ENCODE measurements at places on chromosomes 7 and 10.
A peak's percentile ranks its signal among the peaks of the same experiment; 100 is the strongest.

- DNase-seq = peak; percentile 96
Measured at GRCh38 chr7:2523941-2524807, 4.6 kb downstream of the LFNG start.

- DNase-seq = no peak
Measured at GRCh38 chr7:50544992-50545391, 20.2 kb downstream of the DDC start.

DNA sequence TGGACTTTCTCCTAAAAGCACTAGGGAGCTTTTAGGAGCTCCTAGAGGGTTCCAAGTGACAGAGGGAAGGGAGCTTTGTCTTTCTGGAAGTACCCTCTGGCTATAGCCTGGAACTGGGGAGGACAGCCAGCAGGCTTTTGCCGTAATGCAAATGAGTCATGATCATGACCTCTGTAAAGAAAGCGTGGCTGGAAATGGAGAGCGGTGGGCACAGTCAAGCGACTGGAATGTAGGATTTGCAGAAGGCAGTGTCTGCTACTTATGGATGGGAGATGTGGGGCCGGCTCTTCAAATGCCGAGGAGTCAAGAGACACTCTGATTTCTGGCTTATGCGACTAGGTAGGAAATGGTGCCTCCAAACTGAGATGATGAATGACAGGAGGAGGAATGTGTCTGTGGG lies 34.6 kb upstream of the PLPP4 start:
- no peak for DNase-seq

- no peak for DNase-seq
Measured at GRCh38 chr10:52703898-52704297, 68.7 kb downstream of the MBL2 start.

- peak; percentile 31 for DNase-seq
Measured at GRCh38 chr10:104824380-104825006, 183.4 kb downstream of the SORCS3 start.

DNA sequence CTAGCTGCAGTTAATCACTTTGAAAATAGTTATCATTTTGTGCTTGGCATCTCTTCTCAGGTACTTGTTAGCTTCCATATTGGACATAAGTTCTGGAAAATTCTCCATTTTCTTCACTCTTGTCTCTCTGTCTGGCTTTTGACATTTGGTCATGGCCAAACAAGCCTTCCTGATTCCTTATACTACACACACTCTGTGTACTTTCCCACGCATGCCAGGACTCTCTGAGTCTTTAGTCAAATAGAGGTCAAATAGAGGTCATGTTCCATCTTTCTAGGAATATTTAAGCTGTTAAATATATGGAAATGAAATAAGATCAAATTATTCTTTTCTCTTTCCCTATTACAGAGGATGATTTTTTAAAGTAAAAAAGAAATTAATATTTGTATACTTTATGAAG lies 235.5 kb upstream of the PLXDC2 start:
- no peak for DNase-seq

GRCh38 chr7:107961405-107961804 lies 41.6 kb downstream of the LAMB1 start:
- DNase-seq = no peak

Measured in prostate gland (tissue), 2 donors.